ENCODE measurements at places on chromosomes 5 and 9.

- DNase-seq = no peak
Measured at GRCh38 chr9:84137968-84138367, 157.4 kb downstream of the RMI1 start.

GRCh38 chr9:76452839-76453238, 6.1 kb upstream of the GCNT1 start:
- DNase-seq = no peak

- no peak for DNase-seq
Measured at GRCh38 chr9:131927091-131927490, 152.6 kb downstream of the MED27 start.

DNA sequence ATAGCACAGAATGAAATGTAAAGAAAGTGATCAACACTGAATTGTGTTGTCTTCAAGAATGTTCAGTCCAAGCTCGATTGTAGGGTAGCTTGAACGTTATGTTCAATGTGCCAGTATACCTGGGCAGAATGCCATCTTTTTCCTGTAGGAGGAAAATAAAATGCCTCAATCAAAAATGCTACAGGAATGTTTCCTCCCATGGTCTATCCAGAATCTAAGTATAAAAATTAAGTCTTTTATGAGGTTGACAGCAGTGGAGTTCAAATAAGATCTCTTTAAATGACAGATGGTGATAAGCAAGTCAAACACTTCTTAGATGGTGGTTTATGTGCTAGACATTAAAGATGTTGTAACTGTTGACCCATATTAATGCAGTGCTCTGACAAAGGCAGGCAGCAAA, 488.6 kb downstream of the CSNK1G3 start:
- no peak for DNase-seq

DNA sequence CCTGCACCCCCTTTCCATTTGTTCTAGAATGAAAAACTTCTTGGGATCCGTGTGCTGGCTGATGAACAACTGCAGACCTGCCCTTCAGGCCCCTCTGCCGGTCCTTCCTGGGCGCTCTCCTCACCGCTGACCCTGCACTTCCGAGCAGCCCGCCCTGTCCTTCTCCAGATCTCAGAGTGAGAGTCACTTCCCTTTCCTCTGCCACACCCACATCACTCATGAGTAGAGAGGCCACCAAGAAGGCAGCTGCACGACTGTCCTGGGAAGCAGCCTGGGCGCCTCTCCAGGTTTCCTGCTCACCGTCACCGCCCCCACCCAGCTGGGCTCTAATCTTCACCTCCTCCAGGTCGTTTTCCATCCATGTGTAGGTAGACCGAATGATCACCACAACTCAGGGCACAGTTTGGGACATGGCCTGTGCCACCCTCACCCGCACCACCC, 35.0 kb upstream of the NSMF start:
- peak; percentile 27 for DNase-seq

GRCh38 chr5:156667616-156668015, 182.5 kb upstream of the PPP1R2B start:
- DNase-seq = no peak

GRCh38 chr9:90142580-90142979, 500.0 kb downstream of the DIRAS2 start:
- DNase-seq = peak; percentile 3

DNA sequence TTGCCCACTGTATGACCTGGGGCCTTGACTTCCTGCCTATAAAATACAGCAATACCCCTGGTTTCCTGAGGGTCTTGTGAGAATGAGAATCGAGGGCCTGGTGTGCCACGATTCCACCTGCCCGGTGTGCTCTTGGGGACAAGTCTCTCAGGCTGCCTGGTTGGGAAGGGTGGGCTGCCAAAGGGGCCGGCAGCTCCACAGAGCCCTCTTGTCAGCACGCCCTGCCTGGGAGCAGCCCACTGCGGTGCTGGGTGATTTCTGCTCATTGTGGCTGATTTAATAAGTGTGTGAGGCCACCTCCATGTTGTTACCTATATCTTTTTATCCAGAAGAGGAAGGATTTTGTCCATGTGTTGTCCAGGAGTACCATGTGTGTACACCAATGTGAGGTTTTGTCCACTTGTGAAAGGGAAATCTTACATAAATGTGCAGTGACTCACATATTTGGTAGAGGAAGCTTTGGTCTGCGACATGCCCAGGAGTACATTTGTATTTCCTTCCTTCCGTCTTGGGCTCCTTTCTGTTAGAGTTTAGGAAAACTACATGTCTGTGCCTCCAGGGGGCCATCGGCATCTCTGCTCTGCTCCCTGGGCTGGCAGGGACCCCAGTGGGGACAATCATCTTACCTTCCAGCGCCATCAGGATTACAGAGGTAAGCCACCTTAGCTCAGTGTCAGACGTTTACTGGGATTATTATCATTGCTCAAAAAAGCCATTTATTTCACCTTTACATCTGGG, 108.6 kb downstream of the PHF2 start:
- no peak for DNase-seq

GRCh38 chr5:45750574-45750973, 54.4 kb upstream of the HCN1 start:
- DNase-seq = no peak

DNA sequence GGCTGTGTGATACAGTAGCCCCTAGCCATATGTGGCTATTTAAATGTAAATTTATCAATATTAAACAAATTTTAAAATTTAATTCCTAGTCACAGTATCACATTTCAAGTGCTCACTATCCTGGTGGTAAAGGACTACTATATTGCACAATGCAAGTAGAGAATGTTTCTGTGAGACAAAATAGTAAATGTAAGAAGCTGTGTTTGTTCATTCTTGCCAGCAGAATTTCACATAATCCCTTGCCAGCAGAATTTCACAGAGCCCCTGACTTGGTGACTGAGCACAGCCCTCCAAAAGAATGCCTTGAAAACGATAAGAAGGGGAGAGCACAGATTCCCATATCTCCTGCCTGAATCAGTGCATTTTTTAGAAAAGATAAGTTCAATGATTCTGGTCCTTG, 75.9 kb upstream of the SELENOP start:
- DNase-seq = no peak

DNA sequence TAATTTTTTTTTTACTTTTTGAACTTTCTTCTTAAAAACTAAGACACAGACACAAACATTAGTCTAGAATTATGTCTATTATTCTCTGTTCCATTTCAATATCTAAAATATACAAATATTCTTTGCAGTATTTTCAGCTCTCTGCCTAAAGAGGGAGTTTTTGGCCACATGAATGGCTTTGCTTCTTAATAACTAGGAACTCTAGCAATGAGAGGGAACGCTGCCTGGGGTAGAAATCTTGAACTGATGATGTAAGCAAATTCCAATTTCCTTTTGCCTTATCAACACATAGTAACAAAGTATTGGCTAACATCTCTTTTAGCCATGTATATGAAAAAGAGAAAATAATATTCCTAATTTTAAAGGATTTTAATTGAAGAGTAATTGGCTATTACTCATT, 51.9 kb downstream of the SLC25A46 start:
- DNase-seq = no peak

- no peak for DNase-seq
Measured at GRCh38 chr9:92333282-92333634, 7.5 kb downstream of the CENPP start.

DNA sequence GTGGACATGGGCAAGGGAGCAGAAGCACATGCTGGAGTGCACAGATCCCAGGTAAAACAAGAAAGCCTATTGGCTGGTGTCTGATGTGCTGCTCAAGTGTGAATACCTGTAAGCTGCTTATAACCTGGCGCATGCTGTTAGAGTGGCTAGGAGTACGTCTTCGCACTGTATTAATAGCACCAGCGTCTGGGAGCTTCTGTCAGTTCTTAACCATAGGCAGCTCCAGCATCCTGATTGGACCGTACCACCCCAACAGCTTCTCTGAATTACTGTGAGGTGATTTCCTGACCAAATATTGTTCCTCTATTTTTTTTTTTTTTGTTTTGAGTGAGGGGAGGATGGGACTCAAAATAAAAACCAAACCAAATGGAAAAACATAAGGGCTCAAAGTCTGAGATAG, 987.6 kb downstream of the PTPRD start:
- DNase-seq = no peak

- no peak for DNase-seq
Measured at GRCh38 chr5:140295414-140295813, 7.5 kb downstream of the PFDN1 start.

DNA sequence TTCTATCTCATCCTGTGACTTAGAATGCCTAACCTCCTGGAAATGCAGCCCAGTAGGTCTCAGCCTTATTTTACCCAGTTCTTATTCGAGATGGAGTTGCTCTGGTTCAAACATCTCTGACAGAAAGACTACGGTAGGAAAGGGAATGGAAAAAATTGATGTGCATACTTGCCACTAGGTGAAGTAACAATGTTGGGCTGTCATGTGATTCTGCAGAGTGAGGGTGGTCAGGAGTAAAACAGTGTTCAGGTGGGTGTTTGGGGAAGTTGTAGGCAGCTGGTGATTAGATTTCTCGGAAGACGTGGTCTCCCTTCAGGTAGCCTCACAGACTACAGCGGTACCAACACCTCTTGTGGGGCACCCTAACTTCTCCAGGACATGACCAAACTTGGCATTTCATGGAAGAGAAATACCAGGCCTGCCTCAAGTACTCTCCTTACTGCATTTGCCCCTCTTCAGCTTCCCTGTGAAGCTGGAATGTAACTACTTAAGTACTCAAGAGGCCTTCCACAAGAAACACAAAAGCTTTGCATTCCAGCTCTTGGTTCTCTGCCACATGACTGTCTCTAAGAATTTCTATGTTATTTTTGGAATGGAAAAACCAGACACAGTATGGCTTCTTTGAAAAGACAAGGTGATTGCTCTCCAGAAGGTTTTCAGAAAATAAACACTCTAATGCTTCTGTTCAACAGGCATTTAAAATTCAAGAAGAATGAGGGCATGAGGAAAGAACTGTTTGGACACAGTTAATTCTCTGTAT, 17.4 kb upstream of the ENTREP1 start:
- DNase-seq = no peak

DNA sequence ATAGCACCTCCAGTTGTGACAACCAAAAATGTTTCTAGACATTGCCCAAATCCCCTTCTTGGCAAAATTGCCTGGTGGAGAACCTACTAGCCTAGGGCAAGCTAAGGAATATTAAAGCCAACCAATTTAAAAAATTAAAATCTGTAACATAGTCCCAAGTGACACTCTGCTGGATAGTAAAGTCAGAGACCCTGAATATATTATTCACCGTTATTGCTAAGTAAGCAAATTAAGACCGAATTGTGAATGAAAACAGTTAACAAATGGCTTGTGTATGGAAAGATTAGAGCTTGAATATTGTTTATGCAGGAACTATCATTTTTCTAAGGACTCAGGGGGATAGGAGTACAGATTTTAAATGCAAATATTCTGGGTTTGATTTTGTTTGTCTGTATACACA, 208.1 kb downstream of the DMAC1 start:
- no peak for DNase-seq

DNA sequence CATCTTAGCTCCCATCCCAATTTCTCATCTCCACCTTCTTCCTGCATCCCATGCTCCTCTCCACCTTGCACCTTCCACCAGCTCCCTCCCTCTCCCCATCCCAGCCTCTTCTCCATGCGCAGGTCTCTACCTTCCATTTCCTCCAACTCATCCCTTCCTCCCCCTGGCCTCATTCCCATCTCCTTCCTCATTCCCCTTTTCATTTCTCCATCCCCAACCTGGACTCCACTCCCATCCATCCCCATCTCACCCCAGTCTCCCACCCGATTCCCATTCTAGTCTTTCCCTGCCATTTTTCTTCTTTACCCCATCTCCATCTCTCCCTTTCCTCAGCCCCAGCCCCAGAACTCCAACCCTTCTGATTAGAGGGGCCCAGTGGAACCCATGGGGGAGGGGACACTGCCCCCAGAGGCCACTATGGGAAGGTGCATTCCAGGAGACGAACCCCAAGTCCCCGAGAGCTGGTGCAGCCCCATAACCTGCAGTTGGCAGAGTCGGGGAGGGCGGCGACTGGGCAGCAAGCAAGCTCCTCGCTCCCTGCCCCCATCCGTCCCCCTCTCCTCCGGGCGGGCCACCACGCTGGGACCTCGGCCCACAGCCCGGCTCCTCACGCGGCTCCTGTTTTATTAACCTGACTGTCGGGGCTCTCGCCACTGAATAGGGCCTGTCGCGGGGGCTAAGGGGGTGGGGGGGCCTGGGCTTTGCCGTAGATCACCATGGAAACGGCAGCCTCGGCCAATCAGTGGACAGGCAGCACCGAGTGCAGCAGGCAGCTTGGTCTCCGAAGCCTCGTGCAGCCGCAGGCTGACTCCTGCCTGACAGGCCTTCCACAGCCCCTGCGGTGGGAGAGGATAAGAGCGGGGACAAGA, 66.7 kb downstream of the PCDH1 start:
- DNase-seq = no peak
